Stimulated activated CD4-positive, alpha-beta T cell treated with anti-CD3 and anti-CD28 coated beads, Interleukin-4, amount 100 ng/mL, for 4 hours (primary cell): ENCODE measurements at places on chromosomes 11 and 22.

DNA sequence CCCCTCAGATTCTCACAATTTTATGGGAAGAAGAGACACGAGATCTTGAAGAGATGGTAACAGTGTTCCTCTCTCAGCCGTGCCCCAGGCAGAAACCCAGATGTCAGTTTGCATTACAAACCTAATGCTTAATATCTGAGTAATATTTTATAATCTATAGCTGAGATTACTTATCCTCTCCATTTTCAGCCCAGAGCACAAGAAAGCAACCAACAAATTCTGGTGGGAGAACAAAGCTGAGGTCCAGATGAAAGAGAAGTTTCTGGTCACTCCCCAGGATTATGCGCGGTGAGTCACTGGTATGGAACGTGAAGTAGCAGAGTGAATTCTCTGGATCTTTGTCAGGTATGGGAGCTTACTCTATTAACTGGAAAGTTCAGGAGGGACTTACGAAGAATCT, 884 bp downstream of the CENATAC start:
- DNase-seq: no peak

- no peak for DNase-seq
Observed at GRCh38 chr11:125330462-125331325, 165.4 kb downstream of the FEZ1 start.

DNA sequence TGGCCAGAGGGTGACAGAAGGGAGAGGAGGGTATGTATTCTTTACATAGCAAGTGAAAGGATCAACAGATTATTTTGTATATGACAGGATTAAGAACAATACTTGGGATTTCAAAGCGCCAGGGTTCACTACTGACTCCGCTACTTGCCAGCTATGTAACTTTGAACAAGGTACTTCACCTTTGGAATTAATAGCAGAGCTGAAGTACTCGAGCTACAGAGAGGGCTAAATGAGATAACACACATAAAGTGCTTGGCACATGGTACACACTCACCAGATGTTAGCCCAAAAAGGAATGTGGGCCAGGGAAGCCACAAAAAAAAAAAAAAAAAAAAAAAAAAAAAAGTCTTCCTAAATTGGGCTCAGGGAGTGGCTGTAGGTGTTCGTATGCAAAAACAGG, 408.4 kb downstream of the BUD13 start:
- no peak for DNase-seq

GRCh38 chr11:3196161-3197043, 22.2 kb downstream of the MRGPRG start:
- no peak for DNase-seq

GRCh38 chr11:105537531-105537930, 72.3 kb upstream of the GRIA4 start:
- DNase-seq: no peak

DNA sequence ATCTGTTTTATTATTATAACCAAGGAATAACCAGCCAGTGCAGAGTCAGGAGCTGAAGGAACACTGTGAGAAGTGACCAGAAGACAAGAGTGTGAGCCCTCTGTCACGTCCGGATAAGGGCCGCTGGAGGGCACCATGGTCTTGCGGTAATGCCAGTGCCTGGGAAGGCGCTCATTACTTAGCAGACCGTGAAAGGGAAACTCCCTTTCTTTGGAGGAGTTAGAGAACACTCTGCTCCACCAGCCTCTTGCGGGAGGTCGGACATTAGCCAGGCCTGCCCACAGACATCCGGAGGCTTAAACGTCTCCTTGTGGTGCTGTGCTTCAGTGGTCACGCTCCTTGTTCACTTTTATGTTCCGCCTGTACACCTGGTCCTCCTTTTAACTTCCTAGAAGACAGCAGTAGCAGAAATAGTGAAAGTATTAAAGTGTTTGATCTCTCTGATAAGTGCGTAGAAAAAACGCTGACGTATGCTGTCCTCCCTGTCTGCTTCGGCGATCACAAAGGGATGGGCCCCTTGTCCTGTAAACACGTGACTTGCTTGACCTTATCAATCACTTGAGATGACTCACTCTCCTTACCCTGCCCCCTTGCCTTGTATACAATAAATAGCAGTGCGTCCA, 120.6 kb upstream of the LMO1 start:
- no peak for DNase-seq

DNA sequence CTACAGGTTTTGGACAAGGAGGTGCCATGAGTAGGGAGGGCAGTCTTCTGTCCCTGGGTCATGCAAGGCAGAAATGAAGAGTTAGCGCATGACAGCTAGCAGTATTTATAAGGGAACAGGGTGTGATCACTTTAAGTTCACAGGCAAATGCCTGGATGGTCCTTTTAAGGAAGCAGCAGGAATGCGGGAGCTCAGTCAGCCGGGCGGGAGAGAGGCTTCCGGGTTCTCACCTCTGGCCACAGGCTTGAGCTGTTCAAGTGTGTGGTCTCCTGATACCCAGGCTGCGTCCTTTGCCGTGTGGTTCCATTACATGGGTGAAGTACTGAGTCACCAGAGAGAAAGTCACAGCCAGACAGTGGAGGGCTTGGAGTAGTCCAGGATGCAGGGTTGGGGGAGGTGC, 105.4 kb downstream of the BCR start:
- DNase-seq: no peak

GRCh38 chr11:76835928-76836612, 24.6 kb upstream of the ACER3 start:
- no peak for DNase-seq

GRCh38 chr11:132639403-132639802, 892.9 kb downstream of the OPCML start:
- no peak for DNase-seq
